ENCODE measurements at places on chromosomes 1 and 21.

DNA sequence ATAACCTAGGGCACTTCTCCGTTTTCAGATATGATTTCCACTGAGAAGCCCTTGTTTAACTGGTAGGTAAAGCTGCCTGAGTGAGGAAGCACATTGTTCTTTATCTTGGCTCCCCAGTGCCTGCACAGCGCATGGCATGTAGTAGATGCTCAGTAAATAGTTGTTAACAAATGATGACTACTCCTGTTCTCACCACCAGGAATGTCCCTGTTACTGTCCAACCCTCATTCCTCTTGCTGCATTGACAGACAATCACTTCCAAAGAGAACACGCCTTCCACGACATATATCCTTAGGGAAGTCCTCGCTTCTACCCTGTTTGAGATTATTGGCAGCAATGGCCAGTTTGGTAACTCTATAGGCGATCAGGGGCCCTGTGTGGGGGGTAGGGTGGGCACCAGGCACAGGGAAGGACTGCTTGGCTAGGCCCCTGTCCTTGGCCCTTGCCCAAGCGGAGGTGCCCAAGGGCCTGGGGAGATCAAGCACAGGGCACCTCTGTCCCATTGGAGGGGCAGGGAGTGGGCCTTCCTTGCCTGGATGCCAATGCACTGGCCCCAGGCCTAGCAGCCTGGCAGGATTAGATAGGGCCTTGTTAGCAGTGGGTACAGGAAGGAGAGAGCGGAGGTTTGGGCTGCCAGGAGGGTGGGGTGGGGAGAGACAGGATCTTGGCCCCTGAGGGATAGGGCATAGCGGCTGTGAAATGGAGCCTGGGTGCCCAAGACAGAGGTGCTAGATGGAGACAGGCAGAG lies 10.2 kb downstream of the NES start:
- no peak for DNase-seq

GRCh38 chr21:14119038-14119437 lies 91.7 kb downstream of the LIPI start:
- no peak for DNase-seq

GRCh38 chr1:208223136-208223535 lies 21.0 kb downstream of the PLXNA2 start:
- peak; percentile 61 for DNase-seq

GRCh38 chr21:41976611-41977010 lies 22.8 kb upstream of the C2CD2 start:
- DNase-seq: no peak

DNA sequence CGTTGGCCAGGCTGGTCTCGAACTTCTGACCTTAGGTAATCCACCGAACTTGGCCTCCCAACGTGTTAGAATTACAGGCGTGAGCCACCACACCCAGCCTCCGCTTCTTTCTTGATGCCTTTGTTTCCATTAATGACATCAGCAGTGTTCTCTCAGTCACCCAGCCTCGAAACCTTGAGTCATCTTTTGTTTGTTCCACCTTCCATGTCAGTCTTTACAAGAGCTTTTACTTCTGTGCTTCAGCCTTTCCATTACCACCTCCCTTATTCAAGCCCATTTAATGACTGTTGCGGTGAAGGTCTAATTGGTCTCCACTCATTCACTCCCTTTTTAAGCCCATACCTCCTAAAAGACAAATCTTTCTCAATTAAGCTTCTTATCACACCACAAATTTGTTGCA lies 146.6 kb upstream of the ADGRL2 start:
- DNase-seq: no peak

- DNase-seq: no peak
Observed at GRCh38 chr1:77768006-77768405, 8.4 kb upstream of the USP33 start.

GRCh38 chr1:15116966-15117365 lies 36.6 kb upstream of the TMEM51 start:
- no peak for DNase-seq

DNA sequence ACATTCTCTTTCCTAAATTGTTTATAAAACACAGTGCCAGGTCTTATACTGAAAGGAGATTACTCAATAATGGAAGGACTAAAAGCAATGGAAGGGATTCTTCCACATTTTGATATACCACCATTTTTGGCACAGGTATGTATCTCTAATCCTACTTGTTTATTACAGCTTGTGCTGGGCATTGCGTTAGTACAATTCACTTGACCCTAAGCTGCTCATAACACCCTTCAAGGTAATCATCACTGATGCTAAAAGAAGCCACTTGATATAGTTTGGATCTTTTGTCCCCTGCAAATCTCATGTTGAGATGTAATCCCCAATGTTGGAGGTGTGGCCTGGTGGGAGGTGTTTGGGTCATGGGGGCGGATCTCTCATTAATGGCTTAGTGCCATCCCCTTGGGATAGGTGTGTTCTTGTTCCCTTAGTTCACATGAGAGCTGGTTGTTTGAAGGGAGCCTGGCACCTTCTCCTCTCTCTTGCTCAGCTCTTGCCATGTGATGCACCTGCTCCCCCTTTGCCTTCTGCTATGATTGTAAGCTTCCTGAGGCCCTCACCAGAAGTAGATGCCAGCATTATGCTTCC lies 71.1 kb downstream of the NIBAN1 start:
- DNase-seq: no peak

DNA sequence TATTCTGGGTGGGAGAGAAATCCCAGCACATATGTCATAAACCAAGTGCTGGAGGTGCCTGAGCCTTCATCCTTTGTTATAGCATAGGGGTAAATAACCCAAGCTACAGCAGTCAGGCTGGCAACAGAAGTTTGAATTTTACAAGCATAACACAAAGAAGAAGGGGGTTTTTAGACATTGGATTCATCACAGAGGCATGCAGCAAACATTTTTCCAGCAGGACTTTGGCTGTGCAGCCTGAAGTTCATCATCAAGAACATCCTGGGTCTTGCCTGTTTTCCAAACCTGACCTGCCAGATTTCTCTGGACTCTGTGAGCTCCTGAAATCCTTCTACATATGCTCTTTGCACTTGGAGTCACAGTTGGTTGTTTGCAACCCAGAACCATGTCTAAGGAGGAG lies 16.2 kb downstream of the PTGER3 start:
- DNase-seq: no peak
